ENCODE measurements at places on chromosomes 3 and 15. TPM values are rescaled to one million over a fixed set of nuclear protein-coding genes. Genes with fewer than 3 reads are reported as not detected.

SPTSSB gene
- 4.4 TPM for total RNA-seq

CAMP gene
- total RNA-seq, result not detected

MEIS2 gene
- 42.1 TPM for total RNA-seq

RABL3 gene
- total RNA-seq, result 17.3 TPM

TGM5 gene
- total RNA-seq, result 6.8 TPM

SYNPR gene
- total RNA-seq, result not detected

CCR4 gene
- not detected for total RNA-seq

GBE1 gene
- 23.6 TPM for total RNA-seq

HCN4 gene
- not detected for total RNA-seq

GPR27 gene
- total RNA-seq, result 5.1 TPM

DAZL gene
- total RNA-seq, result not detected

DGKG gene
- total RNA-seq, result 2.2 TPM

DNAH12 gene
- total RNA-seq, result 0.21 TPM

SORD gene
- 11.5 TPM for total RNA-seq

STRA6 gene
- total RNA-seq, result 14.2 TPM

CFAP92 gene
- total RNA-seq, result 0.10 TPM

CD96 gene
- total RNA-seq, result 0.10 TPM

STRIT1 gene
- total RNA-seq, result 3.9 TPM

TMCO5A gene
- total RNA-seq, result not detected

REC114 gene
- total RNA-seq, result not detected

WNT5A gene
- total RNA-seq, result 45.7 TPM

HACD2 gene
- total RNA-seq, result 23.5 TPM

HYKK gene
- 6.9 TPM for total RNA-seq

PCSK6 gene
- 10.6 TPM for total RNA-seq

STX19 gene
- total RNA-seq, result 0.41 TPM

HYAL1 gene
- total RNA-seq, result 1.2 TPM

GOLGA6B gene
- 0.21 TPM for total RNA-seq

NMNAT3 gene
- 7.5 TPM for total RNA-seq

FOXB1 gene
- total RNA-seq, result not detected

SOX2 gene
- total RNA-seq, result 10.4 TPM

MEF2A gene
- 166 TPM for total RNA-seq

CRYGS gene
- total RNA-seq, result 0.62 TPM

HTR3E gene
- total RNA-seq, result not detected

DISP2 gene
- 4.1 TPM for total RNA-seq

CLDN16 gene
- not detected for total RNA-seq

SGO1 gene
- total RNA-seq, result 3.8 TPM

MYRIP gene
- total RNA-seq, result 3.7 TPM

CYP8B1 gene
- not detected for total RNA-seq

ABCC5 gene
- 58.7 TPM for total RNA-seq
